T-helper 2 cell (primary cell): ENCODE measurements at places on chromosomes 3 and 15.

DNA sequence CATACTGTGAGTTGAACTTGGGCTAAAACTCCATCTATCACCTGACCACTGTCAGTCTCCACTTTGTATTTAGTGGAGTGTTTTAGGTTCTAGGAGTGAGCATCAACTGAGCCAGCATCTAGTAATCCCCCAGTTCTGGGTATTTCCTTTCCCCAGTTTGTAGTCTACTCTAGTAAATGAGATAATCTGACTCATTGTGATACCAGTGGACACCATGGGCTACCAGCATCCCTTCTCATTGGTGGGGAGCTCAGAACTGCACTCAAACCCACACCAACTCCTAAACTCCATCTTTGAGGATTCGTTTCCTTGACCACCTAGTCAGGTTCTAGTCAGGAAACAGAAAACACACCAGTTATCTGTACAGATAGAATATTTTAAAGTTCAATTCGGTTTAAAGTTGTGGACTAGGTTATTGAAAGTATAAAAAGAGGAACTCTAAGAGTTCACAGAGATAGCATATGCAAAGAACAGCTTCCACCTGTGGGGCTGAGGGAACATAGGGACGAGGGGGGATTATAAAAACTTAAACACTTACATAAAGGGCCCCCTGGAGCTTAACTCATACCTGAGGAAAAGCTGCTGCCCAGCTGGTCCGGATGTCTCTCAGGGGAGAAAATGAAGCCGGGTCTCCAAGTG is 36.0 kb downstream of the LEO1 start:
- DNase-seq, result peak; percentile 24

DNA sequence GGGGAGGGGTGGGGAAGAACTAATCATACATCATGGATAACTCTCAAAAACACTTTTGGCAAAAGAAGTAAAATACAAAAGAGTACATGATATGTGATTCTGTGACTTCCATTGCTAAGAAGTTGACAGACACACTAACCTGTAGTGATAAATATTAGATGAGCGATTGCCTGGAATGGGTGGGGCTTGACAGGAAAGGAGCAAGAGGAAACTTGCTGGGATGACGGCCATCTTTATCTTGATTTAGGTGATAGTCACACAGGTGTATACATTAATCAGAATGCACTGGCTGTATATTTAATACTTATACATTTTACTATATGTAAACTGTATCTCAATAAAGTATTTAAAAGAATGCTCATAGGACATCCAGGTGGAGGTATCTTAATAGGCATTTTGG is 13.1 kb downstream of the PARL start:
- DNase-seq, result no peak

DNA sequence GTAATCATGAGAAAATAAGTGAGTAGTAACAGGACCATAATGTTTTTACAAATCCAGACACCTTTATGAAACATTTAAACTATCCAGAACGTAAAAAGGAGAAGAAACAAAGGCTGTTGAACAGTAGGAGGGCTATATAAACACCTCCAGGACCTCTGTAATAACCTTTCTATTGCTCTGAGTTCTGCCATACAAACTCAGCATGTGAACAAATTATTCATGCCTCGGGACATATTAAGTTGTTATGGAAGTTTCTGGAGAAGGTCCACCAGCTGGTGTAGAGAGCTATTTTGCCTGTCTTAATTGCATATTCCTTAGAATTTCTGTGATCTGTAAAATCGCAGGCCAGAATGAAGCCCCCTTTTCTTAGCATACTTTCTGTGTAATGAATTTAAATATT is 256.3 kb downstream of the UBE2E2 start:
- DNase-seq, result no peak

DNA sequence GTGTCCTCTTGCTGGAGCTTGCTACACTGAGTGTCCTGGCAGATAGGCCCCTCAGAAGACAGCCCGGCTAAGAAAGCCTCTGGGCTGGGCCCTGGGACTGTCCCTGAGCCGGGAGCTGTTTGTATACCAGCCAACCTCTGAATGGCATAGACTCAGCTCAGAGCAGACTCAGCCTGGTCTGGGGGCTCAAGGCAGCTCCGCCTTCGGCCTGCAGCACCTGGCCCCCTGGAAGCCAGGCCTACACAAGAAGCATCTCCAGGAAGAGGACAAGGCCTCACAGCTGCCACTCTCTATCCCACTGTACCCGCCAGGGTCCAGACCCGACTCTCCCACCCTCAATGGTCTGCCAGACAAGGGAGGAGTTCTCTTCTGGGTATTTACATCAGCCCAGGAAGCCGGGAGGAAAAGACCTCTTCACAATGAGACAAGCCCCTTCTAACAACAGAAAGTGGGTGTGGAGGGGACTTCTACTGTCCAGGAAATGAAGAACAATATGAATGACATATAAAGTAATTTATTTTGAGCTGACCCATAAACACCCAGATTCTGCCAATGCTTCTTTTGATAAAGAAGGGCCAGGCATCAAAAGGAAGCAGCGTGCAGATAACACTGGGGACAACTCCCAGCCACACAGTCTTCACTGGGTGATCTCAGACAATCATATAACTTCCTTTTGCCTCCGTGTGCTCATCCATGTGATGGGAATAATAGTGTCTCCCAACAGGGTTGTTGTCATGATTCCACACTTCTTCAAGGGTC is 110.2 kb downstream of the TPRA1 start:
- DNase-seq, result no peak

- no peak for DNase-seq
Observed at GRCh38 chr15:40063563-40064011, 24.6 kb upstream of the SRP14 start.

GRCh38 chr3:138036572-138036971 is 26.6 kb downstream of the CLDN18 start:
- DNase-seq, result no peak

GRCh38 chr3:15756505-15756904 is 41.3 kb downstream of the ANKRD28 start:
- no peak for DNase-seq

GRCh38 chr3:83625261-83625660 is 1333.5 kb upstream of the CADM2 start:
- DNase-seq, result no peak

- no peak for DNase-seq
Observed at GRCh38 chr3:162780313-162780712, 1283.7 kb downstream of the OTOL1 start.

- no peak for DNase-seq
Observed at GRCh38 chr3:62615258-62615849, 242.0 kb upstream of the FEZF2 start.

DNA sequence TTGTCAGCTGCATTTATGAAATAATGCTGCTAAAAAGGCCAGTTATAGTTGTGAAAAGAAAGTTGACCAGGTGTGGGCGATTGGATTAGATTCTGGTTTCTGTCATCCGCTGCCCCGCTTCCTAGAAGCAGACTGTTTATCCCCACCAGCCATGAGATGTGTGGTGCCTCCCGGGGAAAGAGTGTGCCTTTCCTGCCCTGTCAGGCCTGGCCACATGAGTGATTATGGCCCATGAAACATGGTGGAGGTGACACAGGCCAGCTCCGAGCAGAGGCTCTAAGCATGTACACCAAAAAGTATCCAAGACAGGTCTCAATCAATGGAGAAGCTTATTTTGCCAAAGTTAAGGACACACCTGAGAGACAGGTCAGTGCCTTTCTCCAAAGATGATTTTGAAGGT is 85.4 kb upstream of the ABHD2 start:
- no peak for DNase-seq

DNA sequence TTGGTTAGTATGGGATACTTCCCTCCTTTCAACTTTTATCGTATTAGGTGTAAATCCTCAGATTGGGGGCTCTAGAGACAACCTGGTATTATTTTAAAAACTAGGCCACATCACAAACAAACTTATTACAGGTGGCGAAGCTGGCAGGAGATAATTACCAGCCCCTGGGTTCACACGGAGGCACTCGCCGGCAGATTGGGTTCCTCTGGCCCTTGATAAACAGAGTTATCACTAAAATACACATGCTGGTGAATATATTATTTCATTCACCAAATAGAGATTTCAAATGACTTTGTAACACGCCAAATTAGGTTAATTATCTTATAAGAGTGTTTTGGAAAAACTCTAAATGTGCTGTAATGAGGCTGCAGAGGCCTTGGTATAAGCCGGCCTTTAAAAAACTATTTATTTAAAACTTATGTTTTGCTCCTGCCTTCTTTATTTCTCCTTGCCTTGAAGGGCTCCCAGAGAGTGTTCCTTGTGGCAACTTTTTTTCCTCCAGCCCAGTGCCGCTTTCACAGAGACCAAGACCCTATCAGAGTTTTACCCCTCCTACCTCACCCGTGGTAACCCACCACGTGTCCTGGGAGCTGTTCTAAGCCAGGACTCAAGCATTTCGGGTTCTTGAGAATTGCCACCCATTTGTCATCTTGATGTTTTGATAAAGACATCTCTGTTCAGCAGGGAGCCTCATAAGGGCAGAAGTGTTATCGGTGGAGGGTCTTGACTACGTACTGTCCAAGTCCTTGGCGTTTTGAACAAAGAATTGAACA is 468.6 kb upstream of the CFAP20DC start:
- no peak for DNase-seq

GRCh38 chr3:112817271-112817670 is 29.4 kb downstream of the CD200R1L start:
- no peak for DNase-seq

DNA sequence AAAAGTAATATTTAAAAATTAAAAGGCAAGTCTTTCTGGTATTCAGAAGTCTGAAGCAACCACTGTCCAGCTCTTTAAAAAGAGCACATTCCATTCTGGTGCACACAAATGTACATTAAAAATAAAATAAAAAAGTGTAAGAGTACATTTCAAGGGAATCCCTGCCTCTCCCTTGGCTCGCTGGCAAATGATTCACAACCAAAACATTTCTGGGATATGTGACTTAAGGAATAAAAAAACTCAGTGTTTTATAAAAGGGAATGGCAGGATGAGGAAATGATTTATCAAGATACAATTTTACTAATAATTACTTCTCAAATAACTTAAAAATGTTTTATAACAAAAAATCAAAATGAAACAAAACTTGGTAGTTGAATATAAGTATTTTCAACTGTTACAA is 23.8 kb upstream of the ANXA2 start:
- DNase-seq, result no peak

DNA sequence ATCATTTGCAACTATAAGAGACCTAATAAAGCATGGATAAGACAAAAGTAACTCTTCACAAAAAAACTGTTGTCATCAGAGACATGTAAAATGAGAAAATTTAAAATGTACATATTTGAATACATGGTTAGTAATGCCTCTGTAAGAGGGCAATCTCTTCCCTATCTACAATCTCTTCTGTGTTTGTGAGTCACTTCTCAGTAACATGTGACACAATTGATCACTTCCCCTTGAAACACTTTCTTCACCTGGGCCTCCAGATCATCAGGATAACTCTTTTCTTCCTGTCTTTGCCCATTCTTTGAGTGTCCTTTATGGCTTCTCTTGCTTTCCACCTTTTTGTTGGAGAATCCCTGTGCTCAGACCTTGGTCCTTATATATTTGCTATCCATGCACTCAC is 50.4 kb downstream of the TFDP2 start:
- DNase-seq, result no peak

DNA sequence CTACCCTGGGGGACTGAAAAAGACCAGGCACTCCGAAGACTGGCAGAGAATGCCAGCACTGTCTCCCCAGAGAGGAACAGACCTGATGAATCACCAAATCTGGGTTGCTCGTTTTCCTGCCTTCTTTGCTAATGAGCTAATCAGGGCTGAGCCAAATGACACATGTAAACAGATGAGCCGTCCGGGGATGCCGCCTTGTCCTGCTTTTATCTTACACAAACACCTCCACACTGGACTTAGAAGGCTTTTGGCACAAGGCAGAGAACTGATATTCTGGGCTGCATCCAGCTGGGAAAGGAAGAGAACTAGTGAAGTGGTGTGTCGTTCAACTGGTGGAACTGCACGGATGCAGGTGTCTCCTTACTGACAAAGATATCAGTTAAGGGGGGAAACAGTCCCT is 88.1 kb downstream of the MECOM start:
- DNase-seq, result no peak

- no peak for DNase-seq
Observed at GRCh38 chr3:184748219-184749135, 36.6 kb upstream of the MAGEF1 start.

DNA sequence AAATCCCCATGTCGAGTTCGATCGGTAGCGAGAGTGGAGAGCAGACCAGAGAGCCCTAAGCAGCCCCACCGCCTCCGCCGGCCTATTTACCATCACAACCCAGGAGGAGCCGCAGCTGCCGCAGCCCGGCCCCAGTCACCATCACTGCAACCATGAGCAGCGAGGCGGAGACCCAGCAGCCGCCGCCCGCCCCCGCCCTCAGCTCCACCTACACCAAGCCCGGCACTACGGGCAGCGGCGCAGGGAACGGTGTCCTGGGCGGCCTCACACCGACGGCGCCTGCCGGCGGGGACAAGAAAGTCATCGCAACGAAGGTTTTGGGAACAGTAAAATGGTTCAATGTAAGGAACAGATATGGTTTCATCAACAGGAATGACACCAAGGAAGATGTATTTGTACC is 89.5 kb upstream of the TPM1 start:
- DNase-seq, result no peak

DNA sequence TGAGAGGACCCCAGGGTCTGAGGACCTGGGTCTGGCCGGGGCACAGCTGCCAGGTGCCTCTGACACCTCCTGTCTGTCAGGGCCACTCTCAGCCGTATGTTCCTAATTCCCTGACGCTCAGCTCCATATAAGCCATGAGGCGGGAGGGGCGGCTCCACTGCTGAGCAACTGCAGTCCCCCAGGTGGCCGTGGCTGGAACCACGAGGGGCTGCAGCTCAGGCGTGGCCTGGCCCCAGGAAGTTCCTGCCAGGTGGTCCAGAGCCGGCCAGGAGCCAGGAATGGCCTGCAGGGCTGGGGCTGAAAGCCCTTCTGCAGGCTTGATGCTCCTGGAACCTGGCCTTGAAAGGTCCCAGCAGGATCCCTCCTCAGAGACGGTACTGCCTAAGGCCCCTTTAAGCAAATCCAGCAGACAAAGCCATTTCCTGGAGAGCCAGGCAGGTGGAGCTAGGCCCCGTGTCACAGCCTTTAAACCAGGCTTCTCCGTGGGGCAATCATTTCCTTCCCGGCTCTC is 118.0 kb downstream of the CHSY1 start:
- DNase-seq, result no peak
